ENCODE measurements at places on chromosomes 5 and 9.

DNA sequence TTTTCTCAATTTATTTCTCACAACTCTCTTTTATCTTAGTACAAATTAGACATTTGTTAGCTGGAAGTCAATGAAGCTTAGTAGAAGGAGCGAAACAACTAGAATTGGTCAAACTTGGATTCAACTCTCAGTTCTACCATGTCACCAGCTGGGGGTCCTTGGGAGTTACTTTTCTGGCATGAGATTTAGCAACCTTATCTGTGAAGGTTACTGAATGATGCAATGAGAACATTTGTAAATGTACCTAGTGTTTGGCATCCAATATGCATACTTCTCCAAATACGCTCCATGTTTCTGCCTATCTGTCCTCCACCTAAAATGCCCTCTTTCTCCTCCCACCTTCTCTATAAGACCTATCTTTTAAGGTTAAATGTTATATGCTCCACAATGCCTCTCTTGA, 6.3 kb downstream of the HNRNPA0 start:
- no peak overlapping the region for H3K4me3 ChIP-seq
- no peak overlapping the region for H3K27ac ChIP-seq
- no peaks in the 10 kb centered on the region for H3K27me3 ChIP-seq
- peaks cover 15% of the 10 kb centered on the region for H3K4me1 ChIP-seq
- DNase-seq, result no peak
- 0 out of 2 replicates have a peak, but pooled peaks cover under 1% of the 10 kb centered on the region for H3K36me3 ChIP-seq

DNA sequence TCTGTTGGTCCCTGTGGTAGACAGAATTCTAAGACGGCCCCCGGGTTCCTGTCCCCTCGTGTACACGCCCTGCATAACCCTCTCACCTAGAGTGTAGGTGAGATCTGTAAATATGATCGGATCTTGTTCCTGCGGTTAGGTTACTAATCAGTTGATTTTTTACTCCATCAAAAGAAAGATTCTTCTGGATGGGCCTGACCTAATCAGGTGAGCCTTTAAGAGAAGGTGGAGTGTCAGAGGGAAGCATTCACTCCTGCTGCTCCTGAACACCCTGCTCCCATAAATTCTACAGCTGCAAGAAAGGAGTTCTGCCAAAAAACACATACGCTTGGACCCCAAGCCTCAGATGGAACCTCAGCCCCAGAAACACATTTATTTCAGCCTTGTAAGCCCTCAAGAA, 15.6 kb upstream of the FUBP3 start:
- H3K27me3 ChIP-seq, result no peaks in the 10 kb centered on the region
- H3K27ac ChIP-seq, result no peak overlapping the region
- H3K4me3 ChIP-seq, result no peak overlapping the region
- no peak for DNase-seq

DNA sequence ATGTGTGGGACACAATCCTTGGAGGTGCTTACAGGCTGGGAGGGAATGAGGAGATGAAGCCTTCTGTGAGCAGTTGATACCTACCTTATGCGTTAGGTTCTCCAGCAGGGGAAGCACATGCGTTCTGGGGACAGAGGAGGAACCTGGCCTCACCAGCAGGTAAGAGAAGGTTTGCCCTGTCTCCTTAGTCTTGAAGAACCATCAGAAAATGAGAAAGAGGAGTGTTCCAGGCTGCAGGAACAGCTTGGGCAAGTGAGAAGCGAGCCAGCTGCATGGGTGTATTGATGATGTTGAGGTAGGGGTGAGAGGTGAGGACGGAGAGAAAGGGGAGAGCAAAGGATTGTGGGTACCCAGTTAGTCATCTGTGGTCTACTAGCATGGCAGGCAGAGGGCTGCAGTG, 156.9 kb upstream of the MVB12B start:
- no peaks in the 10 kb centered on the region for H3K4me1 ChIP-seq
- no peaks in the 10 kb centered on the region for H3K36me3 ChIP-seq
- no peaks in the 10 kb centered on the region for H3K27me3 ChIP-seq
- H3K4me3 ChIP-seq, result no peak overlapping the region
- DNase-seq, result no peak

GRCh38 chr9:37029776-37030610, 4.1 kb downstream of the PAX5 start:
- H3K27me3 ChIP-seq, result no peaks in the 10 kb centered on the region
- H3K4me1 ChIP-seq, result peaks cover 5% of the 10 kb centered on the region
- H3K36me3 ChIP-seq, result no peaks in the 10 kb centered on the region

DNA sequence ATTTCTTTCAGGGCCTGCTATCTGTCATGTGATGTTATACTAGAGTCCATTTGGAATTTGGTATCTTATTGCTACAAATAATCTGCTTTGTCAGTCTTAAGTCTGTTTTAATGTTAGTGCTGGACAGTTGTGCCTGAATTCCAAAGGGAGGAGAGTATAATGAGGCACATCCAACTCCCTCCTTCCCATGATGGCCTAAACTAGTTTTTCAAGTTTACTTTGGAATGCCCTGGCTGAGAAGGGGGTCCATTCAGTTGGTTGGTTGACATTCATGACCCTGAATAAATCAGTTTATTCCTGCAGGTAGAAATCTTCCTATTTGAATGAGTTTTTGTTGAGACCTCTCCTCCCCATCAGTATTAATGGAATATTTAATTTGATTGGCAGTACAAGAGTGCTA, 9.4 kb upstream of the LRRTM2 start:
- no peak for DNase-seq
- peaks cover 10% of the 10 kb centered on the region for H3K36me3 ChIP-seq
- no peak overlapping the region for H3K27ac ChIP-seq
- H3K4me1 ChIP-seq, result peaks cover 9% of the 10 kb centered on the region
- H3K27me3 ChIP-seq, result no peaks in the 10 kb centered on the region

- H3K36me3 ChIP-seq, result no peaks in the 10 kb centered on the region
- peaks cover 7% of the 10 kb centered on the region for H3K4me1 ChIP-seq
- DNase-seq, result no peak
- no peak overlapping the region for H3K4me3 ChIP-seq
- H3K27ac ChIP-seq, result no peak overlapping the region
Measured at GRCh38 chr9:33105504-33105903, 29.0 kb upstream of the SMU1 start.

GRCh38 chr9:126745574-126746411, 59.0 kb upstream of the ZBTB43 start:
- H3K36me3 ChIP-seq, result no peaks in the 10 kb centered on the region
- H3K27me3 ChIP-seq, result no peaks in the 10 kb centered on the region
- H3K27ac ChIP-seq, result no peak overlapping the region
- no peaks in the 10 kb centered on the region for H3K4me1 ChIP-seq

DNA sequence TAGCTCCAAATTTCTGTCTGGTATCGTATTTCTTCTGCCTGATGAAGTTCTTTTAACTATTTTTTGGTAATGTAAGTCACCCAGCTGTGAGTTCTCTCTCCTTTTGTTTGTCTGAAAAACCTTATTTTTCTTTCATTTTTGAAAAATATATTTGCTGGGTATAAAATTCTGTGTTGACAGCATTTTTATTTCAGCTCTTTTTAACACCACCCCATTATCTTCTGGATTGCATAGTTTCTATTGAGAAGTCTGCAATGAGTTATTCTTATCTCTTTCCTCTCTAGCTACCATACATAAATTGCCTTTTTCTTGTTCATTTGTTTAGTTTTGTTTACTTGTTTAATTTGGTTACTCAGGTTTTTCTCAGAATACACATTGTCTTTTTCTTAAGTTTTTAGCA, 109.1 kb downstream of the NSG2 start:
- H3K4me3 ChIP-seq, result no peak overlapping the region
- no peak for DNase-seq
- no peaks in the 10 kb centered on the region for H3K4me1 ChIP-seq
- H3K36me3 ChIP-seq, result no peaks in the 10 kb centered on the region
- H3K27me3 ChIP-seq, result no peaks in the 10 kb centered on the region
- H3K27ac ChIP-seq, result no peak overlapping the region

GRCh38 chr9:17632994-17633393, 54.1 kb downstream of the SH3GL2 start:
- no peak overlapping the region for H3K27ac ChIP-seq
- H3K4me1 ChIP-seq, result no peaks in the 10 kb centered on the region
- no peaks in the 10 kb centered on the region for H3K36me3 ChIP-seq
- H3K4me3 ChIP-seq, result no peak overlapping the region
- no peaks in the 10 kb centered on the region for H3K27me3 ChIP-seq

- H3K36me3 ChIP-seq, result no peaks in the 10 kb centered on the region
- H3K4me1 ChIP-seq, result peaks cover 7% of the 10 kb centered on the region
- no peak overlapping the region for H3K27ac ChIP-seq
- H3K4me3 ChIP-seq, result no peak overlapping the region
- no peaks in the 10 kb centered on the region for H3K27me3 ChIP-seq
Measured at GRCh38 chr5:74648835-74649293, 8.3 kb upstream of the ENC1 start.

DNA sequence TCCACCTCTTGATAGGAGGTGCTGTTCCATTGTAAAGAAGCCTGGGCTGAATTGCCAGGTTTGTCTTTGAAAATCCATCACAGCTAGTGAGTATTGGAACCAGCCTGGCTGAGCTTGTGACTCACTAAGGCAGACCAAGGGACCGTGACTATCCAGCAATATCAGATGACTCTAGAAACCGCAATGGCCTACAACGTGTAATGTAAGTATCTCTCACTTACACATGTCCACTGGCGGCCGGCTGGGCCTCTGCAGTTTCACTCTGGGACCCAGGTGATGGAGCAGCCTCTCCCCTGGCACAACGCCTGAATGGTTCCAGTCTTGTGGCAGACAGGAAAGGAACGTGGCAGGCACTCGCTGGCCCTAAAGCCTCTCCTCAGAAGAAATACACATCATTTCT, 3.1 kb upstream of the HRH2 start:
- H3K27me3 ChIP-seq, result no peaks in the 10 kb centered on the region
- DNase-seq, result no peak
- no peak overlapping the region for H3K27ac ChIP-seq
- no peaks in the 10 kb centered on the region for H3K36me3 ChIP-seq

DNA sequence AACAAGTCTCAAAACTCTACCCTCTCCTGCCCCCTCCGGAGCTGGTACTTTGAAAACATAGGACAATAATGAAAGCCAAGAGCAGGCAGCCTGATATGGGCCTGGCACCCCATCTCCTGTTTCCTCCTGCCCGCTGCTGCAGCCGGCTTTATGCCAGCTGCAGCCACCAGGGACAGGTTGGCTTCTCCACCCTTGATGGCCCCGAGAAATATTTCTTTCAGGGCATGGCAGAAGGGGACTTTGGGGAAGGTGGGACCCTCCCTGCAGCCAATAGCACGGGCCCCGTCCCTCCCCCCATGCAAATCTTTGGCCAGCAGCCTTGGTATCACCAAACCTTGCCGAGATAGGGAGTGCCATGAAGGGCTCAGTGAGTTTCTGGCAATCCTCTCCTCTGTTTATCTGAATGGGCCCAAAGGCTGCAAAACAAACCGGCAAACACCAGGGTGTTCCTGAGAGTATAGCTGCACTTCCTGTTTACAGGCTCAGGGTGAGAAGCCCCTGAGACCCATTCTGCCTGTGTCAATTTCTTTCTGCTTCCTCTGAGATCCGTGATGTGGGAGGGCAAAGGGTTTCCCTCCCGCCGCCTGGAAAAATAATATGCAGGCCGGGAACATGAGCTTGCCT, 73.4 kb upstream of the BOD1 start:
- H3K4me3 ChIP-seq, result no peak overlapping the region
- no peak for DNase-seq

GRCh38 chr5:65961633-65962032, 35.3 kb downstream of the ERBIN start:
- H3K27ac ChIP-seq, result no peak overlapping the region
- no peaks in the 10 kb centered on the region for H3K4me1 ChIP-seq
- H3K27me3 ChIP-seq, result no peaks in the 10 kb centered on the region
- H3K36me3 ChIP-seq, result no peaks in the 10 kb centered on the region
- DNase-seq, result no peak

DNA sequence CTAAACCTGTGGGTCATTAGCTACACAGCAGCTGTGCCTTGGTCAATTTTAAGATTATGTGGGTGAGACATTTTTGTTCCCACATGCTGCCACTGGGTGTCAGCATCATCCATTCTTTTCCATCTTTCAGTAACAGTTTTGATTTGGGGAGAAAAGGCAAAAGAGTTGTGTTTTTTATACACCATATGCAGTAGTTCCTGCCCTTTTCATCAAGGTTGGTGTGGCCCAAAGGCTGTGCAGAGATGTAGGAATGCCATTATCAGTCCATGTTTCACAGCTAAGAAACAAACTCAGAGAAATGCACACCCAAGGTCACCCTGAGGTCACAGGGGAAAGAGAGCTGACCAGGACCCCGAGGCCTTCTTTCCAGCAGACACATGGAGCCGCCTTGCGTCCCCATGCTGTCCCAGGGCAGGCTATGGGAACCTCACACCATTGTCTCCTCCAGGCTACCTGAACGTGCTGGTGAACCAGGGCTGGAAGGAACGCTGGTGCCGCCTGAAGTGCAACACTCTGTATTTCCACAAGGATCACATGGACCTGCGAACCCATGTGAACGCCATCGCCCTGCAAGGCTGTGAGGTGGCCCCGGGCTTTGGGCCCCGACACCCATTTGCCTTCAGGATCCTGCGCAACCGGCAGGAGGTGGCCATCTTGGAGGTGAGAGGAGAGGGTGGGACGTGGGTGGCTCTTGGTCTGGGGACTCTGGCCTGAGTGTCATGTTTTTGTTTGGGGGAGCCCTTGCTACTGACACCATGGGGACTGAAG, 27.8 kb upstream of the GRPEL2 start:
- no peak overlapping the region for H3K4me3 ChIP-seq
- H3K4me1 ChIP-seq, result peaks cover 16% of the 10 kb centered on the region
- no peaks in the 10 kb centered on the region for H3K27me3 ChIP-seq
- H3K27ac ChIP-seq, result no peak overlapping the region
- peak; percentile 50 for DNase-seq
- H3K36me3 ChIP-seq, result no peaks in the 10 kb centered on the region

- H3K36me3 ChIP-seq, result no peaks in the 10 kb centered on the region
- no peaks in the 10 kb centered on the region for H3K4me1 ChIP-seq
- DNase-seq, result no peak
- H3K27me3 ChIP-seq, result no peaks in the 10 kb centered on the region
- H3K4me3 ChIP-seq, result no peak overlapping the region
Measured at GRCh38 chr5:28012538-28012937, 974.2 kb upstream of the CDH9 start.

- no peaks in the 10 kb centered on the region for H3K36me3 ChIP-seq
- H3K4me1 ChIP-seq, result no peaks in the 10 kb centered on the region
- no peak overlapping the region for H3K27ac ChIP-seq
- no peak overlapping the region for H3K4me3 ChIP-seq
- no peak for DNase-seq
Measured at GRCh38 chr9:77735494-77735893, 87.4 kb upstream of the GNA14 start.

DNA sequence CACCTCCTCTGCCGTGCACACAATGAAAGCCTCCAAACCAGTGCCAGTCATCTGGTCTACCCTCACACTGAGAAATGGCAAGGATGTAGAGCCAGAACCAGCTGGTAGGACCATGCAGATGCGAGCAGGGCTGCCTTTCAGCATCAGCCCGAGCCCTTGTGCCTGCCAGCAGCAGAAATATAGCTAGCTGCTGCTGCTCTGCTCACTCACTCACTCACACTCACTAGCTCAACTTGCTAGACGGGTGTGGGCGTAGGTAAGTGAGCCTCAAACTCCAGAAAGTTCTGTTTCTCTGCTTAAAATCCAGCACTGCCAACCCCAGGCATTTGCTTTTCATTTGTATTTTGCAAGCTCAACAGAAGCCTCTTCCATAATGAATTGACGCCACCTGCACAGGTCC, 114.0 kb downstream of the DRD1 start:
- no peak overlapping the region for H3K27ac ChIP-seq
- no peak for DNase-seq
- no peaks in the 10 kb centered on the region for H3K4me1 ChIP-seq
- H3K27me3 ChIP-seq, result no peaks in the 10 kb centered on the region
- H3K4me3 ChIP-seq, result no peak overlapping the region

GRCh38 chr5:148639081-148639480, 15.2 kb downstream of the HTR4 start:
- H3K36me3 ChIP-seq, result no peaks in the 10 kb centered on the region
- no peak for DNase-seq
- H3K4me3 ChIP-seq, result no peak overlapping the region
- no peaks in the 10 kb centered on the region for H3K27me3 ChIP-seq

- H3K27me3 ChIP-seq, result no peaks in the 10 kb centered on the region
- no peaks in the 10 kb centered on the region for H3K4me1 ChIP-seq
- no peak overlapping the region for H3K27ac ChIP-seq
- H3K36me3 ChIP-seq, result no peaks in the 10 kb centered on the region
Measured at GRCh38 chr9:86464242-86464641, 110.0 kb upstream of the TUT7 start.
